NCI-H460 (cell line): ENCODE measurements at places on chromosomes 6 and 20.

GRCh38 chr20:25547063-25547462 is 38.3 kb downstream of the NINL start:
- DNase-seq = no peak

GRCh38 chr6:40599555-40599954 is 12.4 kb upstream of the LRFN2 start:
- no peak for DNase-seq

GRCh38 chr20:48359692-48360341 is 468.0 kb downstream of the PREX1 start:
- DNase-seq = no peak

GRCh38 chr6:139386404-139386803 is 12.0 kb upstream of the CITED2 start:
- no peak for DNase-seq

- no peak for DNase-seq
These were observed 16.8 kb downstream of the CASS4 start for GRCh38 chr20:56428881-56429280.

GRCh38 chr6:5506149-5506548 is 244.8 kb downstream of the FARS2 start:
- DNase-seq = no peak

DNA sequence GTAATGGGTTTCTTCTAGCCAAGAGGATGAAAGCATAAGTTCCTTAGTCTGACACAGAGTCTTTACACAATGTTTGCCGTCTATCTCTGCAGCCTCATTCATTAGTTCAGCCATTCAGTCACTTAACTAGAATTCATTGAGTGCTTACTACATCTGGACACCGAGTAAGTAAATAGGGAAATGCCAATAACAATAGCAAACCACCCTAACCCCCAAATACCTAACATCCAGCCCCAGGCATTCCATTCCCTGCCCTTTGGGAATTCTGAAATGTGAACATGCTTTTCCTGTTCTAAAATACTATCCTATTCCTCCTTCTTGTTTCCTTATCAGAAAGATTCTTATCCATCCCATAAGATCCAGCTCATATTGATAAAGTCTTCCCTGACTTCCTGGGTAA is 277.6 kb upstream of the RNF217 start:
- no peak for DNase-seq

GRCh38 chr6:56904068-56904467 is 50.8 kb upstream of the BEND6 start:
- no peak for DNase-seq

GRCh38 chr6:27239258-27239657 is 8.2 kb upstream of the PRSS16 start:
- no peak for DNase-seq

DNA sequence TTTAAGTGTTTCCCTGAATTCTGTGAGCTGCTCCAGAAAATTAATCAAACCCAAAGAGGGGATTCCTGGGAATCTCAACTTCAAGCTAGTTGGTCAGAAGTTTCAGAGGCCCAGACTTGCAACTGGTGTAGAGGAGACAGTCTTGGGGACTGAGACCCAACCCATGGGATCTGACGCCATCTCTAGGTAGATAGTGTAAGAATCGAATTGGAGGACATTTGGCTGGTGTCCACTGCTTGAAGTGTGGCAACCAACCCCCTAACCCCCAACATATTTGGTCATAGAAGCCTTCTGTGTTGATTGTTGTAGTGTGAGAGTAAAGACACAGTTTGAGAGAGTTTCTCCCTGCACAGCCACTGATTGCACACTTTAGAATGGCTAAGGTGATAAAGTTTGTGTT is 103.5 kb upstream of the CARMIL1 start:
- no peak for DNase-seq

- DNase-seq = no peak
These were observed 1.8 kb downstream of the MYT1 start for GRCh38 chr20:64165866-64166600.

GRCh38 chr6:43834528-43835155 is 64.6 kb downstream of the VEGFA start:
- DNase-seq = no peak

DNA sequence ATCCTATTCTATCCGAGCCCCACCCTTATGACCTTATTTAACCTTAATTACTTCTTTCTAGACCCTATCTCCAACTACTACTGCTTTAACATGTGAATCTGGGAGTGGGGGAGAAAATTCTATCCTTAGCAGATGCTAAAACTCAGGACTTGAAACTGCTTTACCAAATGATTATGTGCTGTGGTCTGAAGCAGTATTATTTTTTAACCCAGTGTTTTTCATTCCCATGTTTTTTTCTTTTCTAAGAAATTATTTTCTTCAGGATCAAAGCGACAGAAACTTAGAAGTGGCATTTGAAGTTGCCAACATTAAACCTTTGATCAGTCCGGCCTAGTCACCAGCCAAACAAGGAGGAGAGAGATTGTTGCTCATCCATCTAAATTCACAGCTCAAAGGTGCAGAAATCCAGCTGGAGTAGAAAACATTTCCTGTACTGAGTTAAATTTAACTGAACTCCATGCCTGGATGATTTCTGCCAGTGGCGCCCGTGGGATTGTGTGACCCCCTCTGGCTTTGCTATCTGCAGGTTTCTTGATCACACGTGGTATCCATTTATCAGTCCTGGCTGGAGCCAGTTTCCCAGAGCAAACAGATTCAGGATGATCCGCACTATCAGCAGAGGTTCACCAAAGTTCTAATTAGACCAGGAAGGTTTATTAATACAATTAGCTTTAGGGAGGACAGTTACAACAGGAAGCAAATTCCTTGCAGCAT is 300.5 kb downstream of the PLCB1 start:
- DNase-seq = no peak

DNA sequence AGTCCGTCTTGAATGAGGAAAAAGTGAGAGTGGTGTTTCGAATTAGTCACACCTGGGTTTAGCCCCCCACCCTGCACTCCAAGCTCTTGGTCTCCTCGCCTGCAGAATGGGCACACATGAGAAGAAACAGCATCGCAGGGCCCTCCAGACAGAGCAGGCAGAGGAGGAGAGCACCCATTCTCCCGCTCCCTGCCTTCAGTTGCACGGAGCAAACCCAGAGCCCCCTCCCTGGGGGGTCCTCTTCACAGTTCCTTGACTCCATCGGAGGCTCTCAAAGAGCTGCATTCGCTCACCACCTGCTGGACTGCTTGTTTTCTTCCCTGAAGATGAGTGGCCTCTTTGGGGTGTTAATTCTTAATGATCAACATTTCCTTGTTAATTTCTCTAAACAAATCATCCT is 5.1 kb downstream of the CST7 start:
- DNase-seq = no peak

- DNase-seq = peak; percentile 99
These were observed 223.2 kb upstream of the ECI2 start for GRCh38 chr6:4358414-4359107.

GRCh38 chr6:114042267-114043016 is 71.5 kb upstream of the HDAC2 start:
- DNase-seq = no peak

DNA sequence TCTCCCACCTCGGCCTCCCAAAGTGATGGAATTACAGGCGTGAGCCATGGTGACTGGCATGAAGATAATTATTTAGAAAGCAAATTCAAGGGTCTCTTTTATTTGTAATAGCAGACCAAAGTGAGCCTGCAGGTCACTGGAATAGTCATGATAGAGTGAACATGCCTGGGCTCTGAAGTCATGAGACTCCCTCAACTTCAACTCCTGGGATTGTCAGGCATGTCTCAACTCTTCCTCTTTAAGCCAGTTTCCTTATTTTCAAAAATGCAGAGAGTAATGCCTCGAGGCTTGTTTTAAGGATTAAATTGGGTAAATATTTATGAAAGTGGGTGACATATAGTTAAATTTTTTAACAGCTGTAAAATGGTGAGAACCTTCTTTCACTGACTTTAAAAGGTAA is 22.7 kb upstream of the HECA start:
- DNase-seq = no peak

DNA sequence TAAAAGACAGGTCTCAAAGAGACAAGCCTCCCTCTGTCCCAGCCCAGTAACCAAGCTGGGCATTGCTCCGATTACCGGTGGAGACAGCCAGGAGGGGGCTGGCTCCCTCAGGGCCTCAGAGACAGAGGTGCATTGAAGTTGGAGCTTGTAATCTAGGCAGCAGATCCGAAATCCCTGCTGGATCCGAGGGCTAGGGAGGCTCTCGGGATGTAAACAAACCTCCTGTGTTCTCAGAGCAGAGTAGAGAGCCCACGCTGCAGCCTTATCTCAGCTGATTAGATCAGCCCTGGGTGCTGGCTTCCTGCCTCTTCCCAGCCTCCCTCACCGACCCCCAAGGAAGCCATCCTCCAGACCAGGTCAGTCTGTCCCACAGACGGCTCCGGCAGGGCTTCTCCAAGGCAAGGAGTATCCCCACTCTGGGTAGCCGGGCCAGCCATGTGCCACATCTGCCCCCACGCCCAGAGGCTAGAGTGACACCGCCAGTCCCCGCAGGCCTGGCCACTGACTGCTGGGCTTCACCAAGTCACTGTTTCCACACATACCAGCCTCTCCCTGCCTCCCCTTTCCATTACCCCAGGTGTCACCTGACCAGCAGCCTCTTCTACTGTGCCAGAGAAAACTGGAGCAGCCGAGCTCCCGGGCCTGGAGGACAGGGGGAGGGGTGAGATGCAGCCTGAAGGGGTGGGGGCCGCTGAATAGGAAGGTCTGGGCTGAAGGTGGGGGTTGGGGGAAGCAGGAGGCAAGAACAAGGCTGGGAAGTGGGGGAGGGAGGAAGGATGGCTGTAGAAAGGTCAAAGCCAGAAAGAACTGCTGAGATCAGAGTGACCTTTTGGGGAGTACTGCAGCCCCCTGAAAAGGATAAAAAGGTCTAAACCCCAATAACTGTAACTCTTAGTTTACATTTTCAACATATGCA is 6.0 kb downstream of the SDC4 start:
- no peak for DNase-seq

DNA sequence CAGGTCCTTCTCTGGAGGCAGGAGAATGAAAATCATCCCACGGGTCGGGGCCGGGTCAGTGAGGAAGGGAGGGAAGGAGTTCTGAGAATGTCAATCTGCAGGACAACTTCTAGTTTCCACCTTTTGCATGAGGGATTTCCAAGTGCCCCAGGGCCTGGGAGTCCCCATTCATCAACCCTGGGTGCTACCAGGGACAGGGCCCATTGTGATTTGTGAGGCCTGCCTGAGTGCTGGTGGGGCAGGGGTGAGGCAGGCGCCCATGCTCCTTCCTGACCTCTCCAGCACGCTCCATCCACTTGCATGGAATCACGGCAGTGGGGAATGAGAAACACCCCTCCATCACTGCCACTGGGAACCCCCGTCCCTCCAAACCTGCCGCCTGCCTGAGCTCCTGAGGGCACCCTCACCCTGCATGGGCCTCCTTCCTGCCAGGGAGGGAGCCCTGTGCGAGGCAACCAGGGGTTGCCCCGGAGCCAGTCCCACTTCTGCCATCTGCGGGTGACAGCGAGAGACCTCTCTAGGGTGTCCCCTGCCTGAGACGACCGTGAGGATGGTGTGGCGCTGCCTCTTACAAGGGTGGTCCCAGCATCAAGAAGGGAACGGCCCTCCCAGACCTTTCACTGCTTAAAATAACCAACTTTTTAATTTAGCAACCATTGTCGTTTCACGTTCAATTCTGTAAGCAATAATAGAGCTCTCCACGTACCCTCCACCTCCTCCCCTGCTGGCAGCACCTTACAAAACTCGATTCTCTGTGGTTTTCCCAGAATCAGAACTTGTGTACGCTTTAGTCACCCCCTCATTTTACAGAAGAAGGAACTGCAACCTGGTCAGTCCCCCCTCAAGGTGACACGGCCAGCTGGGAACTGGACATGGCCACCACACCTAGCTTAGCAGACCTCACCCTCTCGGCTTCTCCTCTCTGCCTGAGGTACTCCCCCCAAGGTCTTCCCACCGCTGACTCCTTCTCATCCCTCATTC is 28.6 kb downstream of the PMEPA1 start:
- DNase-seq = no peak

GRCh38 chr6:106547601-106548453 is 81.5 kb downstream of the RTN4IP1 start:
- DNase-seq = no peak

- no peak for DNase-seq
These were observed 45.0 kb upstream of the TRIM26 start for GRCh38 chr6:30258204-30258603.

DNA sequence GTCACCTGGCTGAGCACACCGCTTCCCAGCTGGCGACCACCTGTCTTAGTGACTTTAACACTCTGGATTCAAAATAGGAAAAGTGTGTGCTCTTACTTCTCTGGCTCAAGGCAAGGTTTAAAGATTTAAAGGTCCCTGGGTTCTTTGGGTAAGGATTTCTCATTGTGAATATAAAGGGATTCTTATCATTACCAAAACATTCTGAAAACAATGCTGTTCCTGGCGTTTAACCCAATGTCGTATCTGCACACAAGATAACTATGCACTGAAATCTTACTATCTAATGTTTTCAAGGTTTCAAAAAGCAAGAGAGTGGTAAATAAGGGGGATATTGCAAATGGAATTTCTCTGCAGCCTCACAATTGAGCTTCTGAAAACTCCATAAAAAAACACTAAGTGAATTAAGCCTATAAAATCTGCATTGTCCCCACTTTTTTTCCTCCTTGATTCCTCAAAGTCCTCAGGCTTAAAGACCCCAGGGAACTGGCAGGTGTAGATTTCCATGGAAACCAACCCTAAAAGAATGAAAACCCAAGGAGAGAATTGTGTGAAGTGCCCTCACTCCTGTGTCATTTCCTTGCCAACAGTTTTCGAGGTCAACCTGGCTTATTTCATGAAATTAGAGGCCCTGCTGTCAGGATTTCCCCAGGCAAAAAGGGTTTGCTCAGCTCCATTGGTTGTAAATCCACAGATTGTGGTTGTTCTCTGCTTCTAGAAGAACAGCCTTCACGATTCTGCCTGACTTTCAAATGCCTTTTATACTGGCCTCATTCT is 44.0 kb downstream of the BMP2 start:
- no peak for DNase-seq

DNA sequence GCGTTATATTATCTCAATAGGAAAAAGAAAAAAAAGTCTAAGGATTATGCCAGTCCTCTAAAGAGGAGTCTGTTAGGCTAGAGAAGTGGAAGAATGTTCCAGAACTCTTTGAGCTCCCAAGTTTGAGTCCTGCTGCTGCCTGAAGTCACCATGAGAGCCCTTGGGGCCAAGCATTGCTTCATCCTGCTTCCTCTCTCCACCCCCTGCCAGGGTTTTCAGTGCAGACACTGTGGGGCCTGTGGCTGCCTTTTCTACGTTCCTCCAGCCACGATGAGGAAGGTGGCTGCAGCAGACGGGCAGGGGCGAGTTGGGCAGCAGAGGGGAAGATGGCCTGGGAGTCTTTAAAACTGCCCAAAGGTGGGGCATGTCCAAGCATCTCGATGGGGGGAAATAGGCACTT is 214.4 kb upstream of the KCNG1 start:
- DNase-seq = no peak

GRCh38 chr20:61230-61629 is 26.2 kb upstream of the DEFB125 start:
- DNase-seq = no peak
